ENCODE measurements at places on chromosomes 5 and 9.

DNA sequence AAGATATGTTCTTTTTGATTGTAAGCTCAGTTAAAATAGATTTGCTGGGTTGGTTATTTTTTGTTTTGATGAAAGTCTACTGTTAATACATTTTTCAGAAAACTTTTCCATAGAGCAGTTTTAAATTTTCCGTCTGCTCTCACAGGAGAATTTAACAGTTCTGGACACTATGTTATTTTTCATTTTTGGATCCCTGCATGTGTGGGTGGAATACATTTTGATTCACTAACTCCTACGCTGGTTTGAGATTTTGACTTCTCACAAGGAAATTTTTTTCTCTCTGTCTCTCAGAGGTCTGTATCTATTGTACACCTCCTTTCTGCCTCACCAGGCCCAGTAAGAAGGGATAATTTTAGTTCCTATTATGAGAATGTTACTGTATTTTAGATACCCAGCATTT lies 502.4 kb downstream of the CDH10 start:
- no peak for DNase-seq

DNA sequence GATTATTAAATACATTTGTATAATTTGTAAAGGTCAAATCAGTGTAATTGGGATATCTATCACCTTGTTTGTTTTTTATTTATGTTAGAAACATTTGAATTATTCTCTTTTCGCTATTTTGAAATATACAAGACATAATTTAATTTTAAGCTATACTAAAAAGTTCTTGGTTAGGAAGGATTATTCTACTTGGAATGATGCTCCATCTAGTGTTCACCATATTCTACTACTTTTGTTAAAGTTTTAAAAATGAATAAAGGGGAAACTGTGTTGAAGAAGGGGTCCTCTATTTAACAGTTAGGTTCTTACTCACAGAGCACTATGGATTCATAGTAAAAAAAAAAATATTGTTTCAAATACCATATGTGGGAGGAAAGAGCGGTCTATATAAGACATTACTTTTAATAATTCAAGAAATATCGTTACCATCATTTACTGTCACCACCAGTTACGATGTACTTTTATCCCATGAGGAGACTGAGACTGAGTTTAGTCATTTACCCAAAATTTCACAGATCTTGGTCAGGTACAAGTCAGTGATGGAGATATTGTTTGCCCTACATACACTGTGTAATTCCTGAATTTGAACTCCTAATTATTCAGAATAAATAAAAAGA lies 6.3 kb upstream of the STOM start:
- no peak for DNase-seq

- no peak for DNase-seq
These were observed 72.7 kb upstream of the STXBP1 start for GRCh38 chr9:127539259-127539981.

DNA sequence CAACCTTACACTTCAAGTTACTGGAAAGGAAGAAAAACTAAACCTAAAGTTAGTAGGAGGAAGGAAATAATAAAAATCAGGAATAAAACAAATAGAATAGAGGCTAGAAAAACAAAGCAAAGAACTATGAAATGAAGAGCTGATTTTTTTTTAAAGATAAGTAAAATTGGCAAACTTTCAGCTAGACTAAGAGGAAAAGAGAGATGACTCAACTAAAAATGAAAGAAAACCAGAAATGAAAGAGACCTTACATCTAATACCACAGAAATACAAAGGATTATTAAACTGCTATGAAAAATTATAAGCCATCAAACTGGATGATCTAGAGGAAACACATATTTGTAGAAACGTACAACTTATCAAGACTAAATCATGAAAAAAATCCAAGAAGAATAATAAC lies 60.0 kb downstream of the PRRC1 start:
- no peak for DNase-seq

GRCh38 chr5:145378226-145378625 lies 456.9 kb downstream of the PRELID2 start:
- DNase-seq: no peak

DNA sequence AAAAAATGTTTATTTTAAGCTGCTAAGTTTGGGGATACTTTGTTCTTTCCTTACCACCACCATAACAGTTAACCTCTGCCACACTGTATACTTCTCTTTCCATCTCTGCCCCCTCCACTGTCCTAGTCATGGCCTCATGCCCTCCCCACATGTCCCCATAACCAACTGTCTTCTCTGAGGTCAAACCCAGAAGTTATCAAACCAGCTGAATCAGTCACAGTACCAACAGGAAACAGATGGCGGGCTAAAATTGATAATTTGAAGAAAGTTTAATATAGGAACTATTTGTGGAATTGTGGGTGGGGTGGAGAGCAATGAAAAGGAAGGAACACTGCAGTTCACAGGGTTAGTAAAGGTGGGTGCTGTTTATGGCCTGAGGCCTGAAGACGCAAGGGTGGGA lies 5.7 kb upstream of the DCTN4 start:
- DNase-seq: no peak

DNA sequence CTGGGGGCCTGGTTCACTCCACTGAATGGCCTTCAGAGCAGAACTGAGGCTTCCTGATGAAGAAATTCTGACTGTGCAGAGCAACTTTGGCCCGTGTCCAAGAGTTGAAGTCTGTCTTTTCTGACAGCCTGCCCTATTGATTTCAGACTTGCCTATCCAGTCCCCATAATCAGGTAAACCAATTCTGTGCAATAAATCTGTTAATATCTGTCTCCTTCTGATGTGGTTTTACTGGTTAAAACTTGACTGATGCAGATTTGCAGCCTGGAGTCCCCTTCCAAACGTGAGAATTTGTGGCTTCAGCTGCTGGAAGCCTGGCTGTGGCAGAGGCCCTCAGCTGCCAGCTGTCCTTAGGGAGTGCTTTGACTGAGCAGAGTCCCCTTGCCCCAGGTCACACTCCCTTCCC lies 283.9 kb upstream of the ANKRD55 start:
- DNase-seq: no peak

DNA sequence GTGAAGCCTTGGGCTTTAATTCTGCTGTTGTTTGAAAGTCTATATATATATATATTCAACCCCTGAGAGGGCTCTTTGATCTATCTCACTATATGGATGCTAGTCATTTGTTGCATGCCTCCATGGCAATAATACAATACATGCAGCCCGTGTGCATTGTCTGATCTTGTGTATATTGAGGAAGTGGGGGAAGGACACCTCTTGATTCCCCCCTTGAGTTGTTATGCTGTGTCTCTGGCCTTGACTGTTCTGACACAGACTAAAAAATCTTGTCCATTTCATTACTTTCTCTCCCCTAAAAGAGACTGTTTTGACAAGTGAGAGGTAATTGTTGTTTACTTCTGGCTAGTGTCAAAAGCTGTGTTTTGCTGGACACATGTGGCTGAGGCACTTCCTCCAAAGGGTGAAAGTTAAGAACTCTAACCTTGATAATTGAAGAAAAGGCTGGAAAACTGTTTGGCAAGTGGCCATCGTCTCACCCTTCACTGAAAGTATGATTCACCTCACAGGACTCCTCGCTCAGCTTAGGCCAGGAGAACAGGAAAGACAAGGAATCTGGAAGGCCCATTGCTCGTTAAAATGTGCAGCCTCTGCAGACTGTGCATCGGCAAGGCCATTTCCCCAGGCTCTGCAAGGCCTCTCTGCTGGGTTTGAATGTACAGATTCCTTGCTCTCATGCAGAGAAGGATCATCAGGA lies 304.0 kb downstream of the PRELID2 start:
- DNase-seq: no peak

All from T-helper 2 cell (primary cell).